ENCODE measurements at places on chromosomes 6 and 20.

- no peak for DNase-seq
These were observed 1.6 kb downstream of the KLC4 start for GRCh38 chr6:43060755-43061633.

DNA sequence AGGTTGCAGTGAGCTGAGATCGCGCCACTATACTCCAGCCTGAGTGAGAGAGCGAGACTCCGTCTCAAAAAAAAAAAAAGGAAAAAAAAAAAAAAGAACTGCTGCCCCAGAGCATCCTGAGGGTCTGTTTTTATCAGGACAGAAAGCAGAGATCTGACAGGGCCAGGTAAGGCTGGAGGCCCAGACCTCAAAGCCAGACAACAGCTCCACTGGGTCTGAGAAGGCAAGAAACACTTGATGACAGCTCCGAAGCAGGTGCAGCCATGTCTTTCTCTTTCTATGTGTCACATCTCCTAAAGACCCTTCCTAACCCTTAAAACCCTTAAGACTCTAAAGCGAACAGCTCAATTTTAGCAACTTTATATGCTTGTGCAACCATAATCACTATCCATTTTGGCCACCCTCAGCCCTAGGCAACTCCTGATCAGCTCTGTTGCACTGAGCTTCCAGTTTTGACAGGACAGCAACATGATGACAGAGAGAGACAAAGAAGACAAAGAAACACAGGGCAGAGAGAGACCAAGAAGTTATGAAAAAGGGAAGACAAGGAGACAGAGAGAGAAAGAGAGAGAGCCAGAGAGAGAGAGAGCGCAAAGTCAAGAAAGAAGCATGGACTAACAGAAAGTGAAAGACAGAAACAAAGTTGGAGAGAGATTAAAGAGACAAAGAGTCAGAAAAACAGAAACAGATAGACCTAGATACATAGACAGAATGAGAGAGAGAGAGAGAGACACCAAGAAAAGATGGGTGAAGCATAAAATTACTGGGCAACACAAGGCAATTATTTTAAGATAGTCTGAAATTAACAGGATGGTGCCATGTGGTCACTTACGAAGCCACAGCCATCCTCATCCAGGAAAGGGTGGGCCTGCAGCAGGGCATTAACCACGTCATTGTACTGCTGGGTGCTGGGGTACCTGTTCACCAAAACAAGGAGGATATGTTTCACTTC, 39.2 kb downstream of the SAMD3 start:
- no peak for DNase-seq

GRCh38 chr20:15726416-15726815, 846.8 kb downstream of the KIF16B start:
- DNase-seq: no peak

- DNase-seq: no peak
These were observed 726 bp downstream of the FLRT3 start for GRCh38 chr20:14336686-14337085.

DNA sequence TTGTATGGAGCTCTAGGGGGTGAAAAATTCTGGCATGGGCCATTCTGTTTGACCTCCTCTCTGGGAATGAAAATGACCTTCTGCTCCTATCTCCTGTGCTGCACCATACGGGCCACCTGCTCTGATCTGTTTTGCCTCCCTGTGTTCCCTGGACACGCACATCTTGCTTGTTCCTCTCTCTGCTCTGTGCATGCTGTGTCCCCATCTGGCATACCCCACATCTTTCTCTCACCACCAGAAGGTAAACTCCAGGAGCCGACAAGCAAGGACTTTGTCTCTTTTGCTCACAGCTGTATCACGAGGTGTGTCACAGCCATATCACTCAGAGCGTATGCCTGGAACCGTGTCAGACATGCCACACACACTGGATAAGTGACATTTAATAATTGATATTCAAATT, 208.4 kb upstream of the DTNBP1 start:
- DNase-seq: no peak

GRCh38 chr6:77092971-77093370, 370.3 kb downstream of the HTR1B start:
- no peak for DNase-seq

- DNase-seq: no peak
These were observed 22.2 kb downstream of the SAMHD1 start for GRCh38 chr20:36929290-36929689.

GRCh38 chr6:41572613-41573012, 26.4 kb downstream of the FOXP4 start:
- DNase-seq: no peak

DNA sequence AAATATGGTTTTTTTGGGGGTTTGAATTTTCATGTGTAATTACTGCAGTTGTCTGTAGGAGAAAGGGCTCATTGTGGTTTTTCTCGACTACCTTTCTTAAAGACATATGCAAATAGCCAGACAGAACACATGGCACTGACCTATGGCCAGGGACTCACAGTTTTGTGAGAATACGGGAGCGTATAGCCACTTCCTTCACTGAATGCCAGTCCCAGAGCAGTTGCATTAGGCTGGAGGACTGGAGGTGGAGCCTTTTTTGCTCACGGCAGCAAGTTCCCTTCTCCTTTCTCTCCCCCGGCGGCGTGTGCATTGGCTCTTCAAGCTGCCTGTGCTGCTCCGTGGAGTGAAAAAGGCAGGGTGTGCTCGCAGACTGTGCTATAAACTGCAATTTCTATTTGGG, 114.9 kb downstream of the AKAP7 start:
- peak; percentile 86 for DNase-seq
